Fibroblast of skin of right biceps (primary cell): ENCODE measurements at places on chromosomes 5 and 9.

DNA sequence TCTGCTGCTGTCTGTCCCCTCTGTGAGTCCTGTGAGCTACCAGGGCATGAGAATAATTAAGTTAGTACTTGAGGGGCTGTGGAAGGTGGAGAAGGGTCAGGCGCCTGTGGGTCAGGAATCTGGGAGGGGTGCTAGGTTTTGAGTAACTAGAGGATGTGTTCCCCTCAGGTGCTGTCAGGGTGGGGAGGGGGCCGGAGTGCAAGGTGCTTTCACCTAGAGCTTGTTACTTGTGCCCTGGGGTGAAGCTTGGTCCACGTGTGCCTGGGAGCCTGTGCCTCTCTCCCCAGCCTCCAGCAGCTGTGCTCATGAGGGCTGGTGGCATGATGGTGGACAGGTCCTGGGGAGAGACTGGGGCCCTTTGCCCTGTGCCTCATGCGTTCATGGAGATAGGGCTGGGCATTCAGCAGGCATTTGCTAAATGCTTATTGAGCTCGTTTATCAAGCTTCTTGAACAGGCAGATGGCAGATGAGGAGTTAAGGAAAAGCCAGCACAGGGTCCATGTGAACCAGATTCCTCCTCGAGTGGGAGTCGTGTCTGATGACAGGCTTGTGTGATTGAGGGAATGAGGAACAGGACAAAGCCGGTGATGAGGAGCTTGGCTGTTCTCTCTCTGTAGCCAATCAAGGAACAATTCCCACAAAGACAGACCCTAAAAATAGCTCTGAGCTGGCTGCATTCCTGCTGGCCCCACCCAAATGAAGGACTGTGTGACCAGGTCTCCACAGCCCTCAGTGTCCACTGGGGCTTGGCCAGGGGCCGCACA lies 40.9 kb downstream of the CACNA1B start:
- DNase-seq: no peak

GRCh38 chr9:95082401-95083084 lies 235.0 kb downstream of the FANCC start:
- no peak for DNase-seq

GRCh38 chr5:136073714-136074529 lies 45.1 kb downstream of the TGFBI start:
- DNase-seq: peak; percentile 54

DNA sequence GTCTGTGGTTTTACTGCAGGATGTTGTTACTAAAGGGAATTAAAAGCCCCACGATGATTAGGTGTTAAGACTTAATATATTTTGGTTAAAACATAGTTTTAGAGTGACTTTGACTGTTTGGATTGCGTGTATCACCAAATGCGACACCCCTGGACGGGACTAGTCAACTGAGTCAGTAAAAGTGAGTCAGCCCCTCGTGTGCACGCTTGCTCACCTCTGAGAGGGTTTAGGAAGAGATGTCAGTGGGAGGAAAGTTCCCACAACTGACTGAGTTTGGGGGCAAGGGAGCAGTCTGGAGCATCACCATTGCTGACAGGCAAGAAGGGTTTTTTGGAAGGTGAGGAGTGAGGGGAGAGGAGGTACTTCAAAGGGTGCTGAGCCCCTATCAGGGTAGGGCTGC lies 14.4 kb upstream of the DMRT3 start:
- peak; percentile 41 for DNase-seq

DNA sequence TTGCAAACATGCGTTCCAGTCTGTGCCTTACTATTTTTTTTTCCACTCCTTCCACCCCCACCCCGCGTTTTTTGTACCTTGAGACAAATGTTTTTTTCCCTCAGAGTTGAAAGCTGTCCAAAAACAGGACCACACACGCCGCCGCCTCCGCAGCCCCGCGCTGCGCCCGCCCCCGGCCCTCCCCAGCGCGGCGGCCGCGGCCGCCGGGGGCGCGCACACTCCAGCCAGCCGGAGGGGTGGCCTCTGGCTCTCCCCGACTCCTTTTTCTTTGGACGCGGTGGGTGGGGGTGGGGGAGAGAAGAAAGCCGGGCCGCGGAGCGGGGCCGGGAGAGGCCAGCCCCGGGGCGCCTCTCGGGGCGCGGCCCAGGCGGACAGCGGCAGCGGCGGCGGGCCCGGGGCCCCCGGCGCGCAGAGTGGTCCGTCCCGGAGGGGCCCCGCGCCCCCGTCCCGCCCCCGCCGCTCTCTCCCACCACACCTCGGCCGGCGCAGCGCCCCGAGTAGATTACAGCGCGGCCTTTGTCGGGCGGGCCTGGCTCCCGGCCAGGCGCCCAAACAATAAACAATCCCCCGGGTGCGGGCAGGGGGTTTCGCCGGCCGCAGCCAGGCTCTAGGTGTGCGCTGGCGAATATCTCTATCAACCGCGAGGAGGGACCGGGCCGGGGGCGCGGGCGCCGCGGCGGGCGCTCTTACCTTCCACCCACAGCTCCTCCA lies 10.9 kb downstream of the PTCH1 start:
- peak; percentile 82 for DNase-seq

- no peak for DNase-seq
These were observed 110.6 kb downstream of the SH3TC2 start for GRCh38 chr5:148952097-148952867.

DNA sequence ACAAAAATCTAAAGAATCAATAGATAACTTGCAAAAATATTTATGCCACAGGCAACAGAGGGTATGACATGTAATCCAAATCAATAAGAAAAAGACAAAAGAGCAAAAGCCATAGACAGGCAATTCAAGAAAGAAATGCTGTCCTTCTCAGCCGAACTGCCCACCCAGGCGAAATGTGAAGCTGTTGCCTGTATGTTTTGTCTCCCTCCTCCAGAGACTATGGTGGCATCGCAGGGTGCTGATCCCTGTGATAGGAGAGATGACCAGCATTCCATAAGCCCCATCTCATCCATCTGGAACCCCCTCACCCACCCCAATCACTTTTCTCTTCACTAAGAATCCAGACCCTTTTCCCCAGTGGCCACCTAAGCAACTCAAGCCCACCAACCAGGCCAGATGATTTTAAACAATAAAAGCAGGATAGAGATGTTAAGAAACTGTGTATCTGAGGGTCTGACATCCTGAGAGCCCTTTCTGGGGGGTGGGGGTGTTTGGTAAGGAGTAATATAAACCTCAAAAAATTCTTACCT lies 5.3 kb upstream of the ACSL6 start:
- DNase-seq: no peak

- DNase-seq: no peak
These were observed 54.6 kb upstream of the PHYKPL start for GRCh38 chr5:178287091-178287790.

DNA sequence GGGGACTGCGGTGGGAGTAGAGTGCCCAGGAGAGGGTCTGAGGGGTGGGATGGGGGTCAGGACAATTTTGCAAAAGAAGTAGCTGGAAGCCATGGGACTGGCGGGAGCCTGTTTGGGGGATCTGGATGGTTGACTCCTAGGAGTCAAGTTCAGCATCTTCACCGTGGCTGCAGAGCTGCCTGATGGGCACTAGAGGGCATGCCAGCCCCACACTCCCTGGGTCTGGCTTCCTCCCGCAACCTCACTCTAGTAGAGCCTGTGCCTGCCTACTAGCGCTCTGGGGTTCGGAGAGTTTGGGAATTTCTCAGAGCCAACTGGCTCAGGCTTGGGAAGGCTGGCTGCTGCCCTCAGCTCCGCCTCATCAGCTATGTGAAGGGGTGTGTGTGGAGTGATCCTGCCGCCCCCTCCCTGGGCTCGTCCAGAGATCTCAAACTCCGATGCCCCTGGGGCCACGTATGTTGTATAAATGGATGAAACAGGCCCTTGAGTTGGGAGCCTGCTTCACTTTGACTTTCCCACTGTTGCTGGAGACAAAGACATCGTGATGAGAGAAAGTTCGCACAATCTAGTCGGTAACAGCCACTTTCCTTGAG lies 10.8 kb downstream of the TSPAN17 start:
- DNase-seq: peak; percentile 63

DNA sequence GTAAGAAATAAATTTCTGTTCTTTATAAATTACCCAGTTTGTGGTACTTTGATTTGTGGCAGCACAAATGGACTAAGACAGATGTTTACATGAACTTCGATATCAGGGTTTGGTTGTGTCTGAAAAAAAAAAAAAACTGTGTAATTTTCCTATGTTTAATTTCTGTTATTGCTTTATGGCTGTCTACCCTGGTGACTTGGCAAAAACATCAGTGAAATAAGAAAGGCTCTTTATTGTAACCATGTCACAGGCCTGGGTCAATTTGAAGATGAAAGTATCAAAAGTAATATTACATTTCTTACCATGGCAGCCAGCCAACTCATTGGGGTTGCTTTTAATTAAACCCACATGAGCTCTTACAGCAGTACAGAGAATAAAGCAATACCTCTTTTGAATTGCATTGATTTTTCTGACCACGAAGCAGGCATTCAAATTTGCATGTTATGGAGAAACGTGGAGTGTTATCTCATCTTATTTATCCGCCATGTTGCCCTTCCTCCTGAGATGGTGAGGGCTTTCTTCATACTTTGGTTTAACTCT lies 20.6 kb upstream of the SV2C start:
- DNase-seq: peak; percentile 15

GRCh38 chr5:168651648-168652047 lies 72.5 kb upstream of the PANK3 start:
- DNase-seq: peak; percentile 96

- DNase-seq: peak; percentile 50
These were observed 46.7 kb downstream of the FNBP1 start for GRCh38 chr9:129996161-129996830.

GRCh38 chr9:70616228-70616990 lies 202.0 kb upstream of the KLF9 start:
- DNase-seq: no peak

GRCh38 chr9:111937781-111938426 lies 41.3 kb downstream of the UGCG start:
- DNase-seq: peak; percentile 38
